Posterior cingulate gyrus (tissue), 11 donors: ENCODE measurements at places on chromosomes 5 and 9.

- DNase-seq: no peak
These were observed 48.9 kb upstream of the CLPTM1L start for GRCh38 chr5:1393571-1394501.

- no peak for DNase-seq
These were observed 4.6 kb upstream of the TNPO1 start for GRCh38 chr5:72811849-72812248.

DNA sequence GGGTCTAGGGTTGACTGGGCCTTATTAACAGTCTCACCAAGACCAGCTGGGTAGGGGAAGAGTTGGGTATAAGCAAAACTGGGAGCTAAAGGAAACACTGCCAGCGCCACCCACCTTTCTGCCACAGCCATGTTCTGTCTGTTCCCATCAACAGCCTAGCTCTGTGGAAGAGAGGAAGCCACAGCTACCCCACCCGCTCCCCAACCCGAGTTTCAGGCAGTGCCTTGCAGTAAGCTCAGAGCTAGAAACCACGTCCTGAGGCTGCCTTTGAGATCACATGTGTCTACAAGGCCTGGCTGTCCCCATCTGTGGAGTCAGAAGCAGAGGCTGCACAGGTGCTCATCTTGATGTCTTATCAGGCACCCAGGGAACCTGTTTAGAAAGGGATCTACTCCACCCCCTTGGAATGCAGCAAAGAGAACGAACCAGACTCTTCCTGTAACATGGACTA, 15.3 kb downstream of the HNRNPH1 start:
- DNase-seq: peak; percentile 93

DNA sequence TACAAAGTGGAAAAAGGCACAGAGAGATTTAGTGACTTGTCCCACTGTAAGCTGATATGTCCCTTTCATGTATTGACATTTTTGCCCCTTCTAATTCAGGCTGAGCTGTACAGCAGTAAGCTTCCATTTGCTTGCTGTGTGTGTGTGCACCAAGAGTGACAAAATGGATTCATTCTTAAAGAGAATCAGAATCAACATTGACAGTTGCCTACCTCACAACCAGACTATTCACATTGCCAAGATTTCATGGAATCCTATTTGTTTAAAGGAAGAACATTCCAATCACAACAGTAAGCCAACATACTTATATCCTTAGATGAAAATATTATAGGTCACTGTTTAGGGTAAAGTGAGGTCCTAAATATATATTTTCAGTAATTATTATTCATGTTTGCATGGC, 102.6 kb downstream of the TMEM232 start:
- DNase-seq: no peak

DNA sequence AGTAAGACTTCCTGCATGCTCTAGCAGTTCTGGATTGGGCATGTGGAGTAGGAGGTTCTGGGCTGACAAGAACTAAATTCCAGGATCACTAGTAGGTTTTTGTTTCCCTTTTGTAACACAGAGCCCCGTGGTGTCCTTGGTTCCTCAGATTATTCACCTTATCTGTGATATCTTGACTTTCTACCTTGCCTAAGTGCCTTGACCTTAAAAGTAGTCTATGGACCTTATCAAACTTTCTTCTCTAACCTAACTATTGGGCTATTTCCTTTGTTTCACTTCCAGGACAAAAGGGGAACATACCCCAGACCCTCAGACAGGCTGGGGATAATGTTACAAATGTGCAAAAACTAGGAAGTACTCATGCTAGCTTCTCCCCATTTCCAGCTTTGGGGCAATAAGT, 595.3 kb downstream of the PSAT1 start:
- no peak for DNase-seq

GRCh38 chr5:17259630-17260257, 42.3 kb downstream of the BASP1 start:
- no peak for DNase-seq

DNA sequence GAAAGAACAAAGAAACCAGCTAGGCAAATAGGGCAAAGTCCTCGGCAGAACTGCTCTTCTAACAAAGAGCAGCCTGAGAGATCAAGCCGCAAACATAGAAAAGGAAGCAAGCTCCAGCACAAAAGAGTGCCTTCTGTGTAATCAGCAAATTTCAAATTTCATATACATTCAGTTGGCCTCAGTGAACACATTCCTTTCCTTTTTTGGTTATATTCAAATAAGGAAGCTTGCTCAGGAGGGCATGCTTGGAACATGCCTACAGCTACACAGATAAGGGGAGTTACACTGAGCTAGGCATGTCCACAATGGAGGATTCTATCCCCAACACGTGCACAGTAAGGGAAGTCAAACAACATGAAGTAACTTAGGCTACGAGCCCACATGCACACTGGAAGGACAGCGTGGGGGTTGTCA, 23.4 kb downstream of the IL33 start:
- no peak for DNase-seq

GRCh38 chr5:117486879-117487391, 912.3 kb upstream of the SEMA6A start:
- DNase-seq: no peak

GRCh38 chr5:61619289-61619688, 287.2 kb downstream of the ZSWIM6 start:
- DNase-seq: no peak

DNA sequence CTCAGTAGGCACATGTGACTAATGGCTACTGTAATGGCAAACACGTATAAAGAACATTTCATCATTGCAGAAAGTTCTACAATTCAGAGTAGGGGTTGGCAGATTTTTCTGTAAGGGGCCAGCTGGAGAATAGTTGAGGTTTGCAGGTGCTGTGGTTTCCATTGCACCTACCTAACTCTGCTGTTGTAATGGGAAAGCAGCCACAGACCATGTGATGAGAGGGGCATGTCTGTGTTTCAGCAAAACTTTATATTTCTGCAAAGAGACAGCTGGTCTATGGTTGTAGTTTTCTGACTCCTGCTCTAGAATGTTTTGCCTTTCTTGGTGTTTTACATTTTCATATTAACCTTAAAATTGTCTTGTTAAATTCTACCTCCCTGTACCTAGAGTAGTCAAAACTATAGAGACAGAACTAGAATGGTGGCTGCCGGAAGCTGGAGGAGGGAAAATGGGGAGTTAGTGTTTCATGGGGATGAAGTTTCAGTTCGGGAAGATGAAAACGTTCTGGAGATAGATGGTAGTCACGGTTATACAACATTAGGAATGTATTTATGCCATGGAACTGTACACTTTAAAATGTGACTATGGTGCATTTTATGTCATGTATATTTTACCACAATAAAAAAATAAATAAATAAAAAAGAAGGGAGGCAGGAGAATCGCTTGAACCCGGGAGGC, 44.3 kb downstream of the NUP214 start:
- no peak for DNase-seq

DNA sequence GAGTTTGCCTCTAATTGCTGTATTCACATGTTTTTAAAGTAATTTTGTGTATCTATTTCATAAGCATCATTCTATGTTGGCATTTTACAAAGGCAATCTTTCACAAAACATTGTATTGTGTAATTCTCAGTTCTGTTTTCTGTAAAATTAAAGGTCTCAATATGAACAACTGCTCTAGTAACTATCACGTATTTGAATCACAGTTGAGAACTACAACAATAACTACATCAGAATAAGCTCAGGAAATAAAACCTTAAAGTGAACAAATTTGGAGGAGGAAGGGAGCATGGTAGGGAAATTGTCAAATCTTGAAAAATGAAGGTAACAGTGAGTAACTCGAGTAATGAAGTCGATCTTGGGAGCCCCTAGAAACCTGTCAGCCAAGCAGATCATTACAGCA, 22.5 kb upstream of the CAMK4 start:
- DNase-seq: no peak
